Neuronal stem cell (in vitro differentiated cells): ENCODE measurements at places on chromosomes 4 and X.
A peak's percentile ranks its signal among the peaks of the same experiment; 100 is the strongest.

DNA sequence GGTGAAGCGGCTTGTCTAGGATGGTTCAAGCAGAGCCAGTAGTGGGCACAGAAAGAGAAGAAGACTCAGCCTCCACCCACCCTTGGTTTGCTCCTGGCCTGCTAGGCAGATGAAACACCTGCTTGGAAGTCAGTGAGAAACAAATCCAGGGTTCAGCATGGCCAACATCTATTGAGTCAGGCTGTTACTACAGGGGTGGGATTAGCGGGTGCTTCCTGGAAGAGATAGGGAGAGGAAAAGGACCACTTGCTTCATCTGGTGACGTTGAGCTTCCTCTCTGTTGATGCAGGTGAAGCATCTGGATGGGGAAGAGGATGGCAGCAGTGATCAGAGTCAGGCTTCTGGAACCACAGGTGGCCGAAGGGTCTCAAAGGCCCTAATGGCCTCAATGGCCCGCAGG is 3.0 kb downstream of the MAGED2 start:
- DNase-seq, result no peak

DNA sequence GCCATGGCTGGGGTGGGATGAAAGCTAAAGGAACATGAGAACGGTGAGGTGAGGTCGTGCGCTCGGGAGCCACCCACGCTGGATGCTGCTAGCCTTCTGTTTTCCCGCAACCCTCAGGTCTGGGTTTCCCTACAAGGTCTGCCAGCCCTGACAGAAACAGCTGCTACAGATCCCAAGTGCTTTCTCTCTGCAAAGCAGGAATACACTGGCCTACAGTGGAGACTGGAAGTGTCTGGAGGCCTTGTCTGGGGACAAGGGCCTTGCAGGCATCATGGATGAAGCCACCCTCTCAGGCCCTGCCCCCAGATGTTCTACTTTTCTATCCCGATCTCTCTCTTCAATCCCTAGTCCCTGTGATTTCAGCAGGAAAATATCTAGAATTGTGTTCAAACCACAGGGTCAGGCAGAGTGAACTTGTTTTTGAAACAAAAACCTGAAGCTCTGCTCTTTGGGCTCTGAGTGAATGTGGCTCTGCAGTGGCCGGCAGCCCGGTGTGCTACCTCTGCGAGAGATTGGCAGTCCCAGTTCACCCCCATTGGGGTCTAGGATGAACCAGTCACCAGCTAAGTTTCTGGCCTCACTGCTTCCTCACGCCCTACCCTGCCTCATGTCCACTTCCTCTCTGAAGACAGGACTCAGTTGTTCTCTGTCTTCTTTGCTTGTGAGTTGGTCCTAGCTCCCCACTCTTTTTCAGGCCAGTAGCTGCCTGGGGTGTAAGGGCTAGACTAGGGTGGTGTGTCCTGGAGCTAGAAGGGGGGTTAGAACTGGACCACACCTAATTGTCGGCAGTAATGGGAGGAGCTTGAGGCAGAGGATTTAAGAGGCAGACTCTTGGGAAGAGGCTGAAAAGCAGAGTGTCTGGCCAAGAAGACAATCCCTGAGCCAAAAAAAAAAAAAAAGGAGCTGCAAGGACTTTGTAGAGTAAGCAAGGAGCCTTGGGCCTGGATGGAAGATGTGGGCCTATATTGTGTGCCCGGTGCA is 89.6 kb downstream of the RTL5 start:
- DNase-seq, result no peak

DNA sequence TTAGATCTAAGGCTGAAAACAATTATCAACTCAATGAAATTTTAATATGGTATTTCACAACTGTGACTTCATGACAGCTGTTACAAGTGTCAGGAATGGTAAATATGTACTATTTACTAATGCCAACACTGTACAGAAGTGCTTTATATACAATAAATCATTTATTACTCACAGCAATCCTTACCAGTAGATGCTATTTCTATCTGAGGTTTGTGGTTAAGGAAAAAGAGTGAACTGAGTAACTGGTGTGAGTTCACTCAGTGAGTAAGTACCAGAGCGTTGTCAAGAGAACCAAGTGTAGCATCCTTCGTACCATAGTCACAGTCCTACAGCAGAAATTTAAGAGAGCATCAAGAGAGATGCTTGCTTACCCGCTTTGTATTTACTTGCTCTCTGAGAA is 23.3 kb downstream of the MTHFD2L start:
- no peak for DNase-seq

DNA sequence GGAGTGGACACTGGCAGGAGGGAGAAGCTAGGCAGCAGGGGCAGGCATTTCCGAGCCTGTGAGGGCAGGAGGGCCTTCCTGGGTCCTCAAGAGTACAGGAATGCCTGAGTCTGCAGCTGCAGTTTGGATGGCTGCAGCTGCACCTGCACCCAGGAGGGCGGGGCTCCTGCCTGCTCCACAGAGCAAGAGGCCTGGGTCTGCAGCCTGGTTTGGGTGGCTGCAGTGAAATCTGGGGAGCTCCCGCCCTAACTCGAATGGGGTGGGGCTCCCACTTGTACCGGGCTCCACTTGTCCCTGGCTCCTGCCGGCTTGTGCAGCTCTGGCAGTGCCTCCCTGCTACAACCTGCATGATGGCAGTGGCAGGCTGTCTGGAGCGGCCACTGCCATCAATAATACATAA is 436.0 kb downstream of the ARHGAP24 start:
- DNase-seq, result no peak

DNA sequence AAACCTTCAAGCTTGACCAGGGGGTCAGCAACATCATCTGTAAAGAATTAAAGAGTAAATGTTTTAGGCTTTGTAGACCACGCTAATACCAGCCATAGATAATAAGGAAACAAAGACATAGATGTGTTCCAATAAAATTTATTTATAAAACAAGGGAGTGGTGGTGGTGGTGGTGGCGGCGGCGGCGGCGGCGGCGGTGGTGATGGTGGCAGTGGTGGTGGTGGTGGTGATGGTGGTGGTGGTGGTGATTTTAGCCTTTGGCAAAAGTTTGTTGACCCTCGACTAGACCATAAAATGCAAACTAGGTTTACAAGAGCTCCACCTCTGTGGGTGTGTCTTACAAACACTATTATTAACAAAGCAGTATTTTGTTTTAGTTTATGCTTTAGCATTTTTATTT is 222.3 kb upstream of the SPOCK3 start:
- no peak for DNase-seq

GRCh38 chr4:26503844-26504243 is 13.6 kb upstream of the CCKAR start:
- no peak for DNase-seq

GRCh38 chr4:147285751-147286150 is 195.1 kb upstream of the EDNRA start:
- no peak for DNase-seq

DNA sequence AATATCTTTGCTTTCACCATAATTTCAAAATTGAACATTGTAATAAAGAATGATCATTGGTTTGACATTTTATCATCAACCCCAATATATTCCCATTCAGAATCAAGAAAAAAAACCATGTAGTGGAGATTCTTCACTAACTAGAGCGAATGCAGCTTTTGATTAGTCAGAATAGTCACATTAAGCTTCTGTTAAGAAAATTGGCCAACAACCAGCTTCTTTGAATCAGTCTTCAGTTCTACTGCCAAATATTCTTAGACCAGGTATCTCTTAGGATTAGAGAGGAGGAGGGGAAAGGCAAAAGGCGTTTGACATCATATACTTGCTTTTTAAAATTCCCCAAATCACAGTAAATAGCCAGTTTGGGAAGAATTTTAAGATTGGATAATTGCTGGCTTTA is 22.2 kb upstream of the TBC1D8B start:
- no peak for DNase-seq

GRCh38 chr4:18007625-18008024 is 13.9 kb downstream of the LCORL start:
- no peak for DNase-seq

GRCh38 chr4:54784161-54784671 is 126.5 kb downstream of the KIT start:
- DNase-seq, result no peak

DNA sequence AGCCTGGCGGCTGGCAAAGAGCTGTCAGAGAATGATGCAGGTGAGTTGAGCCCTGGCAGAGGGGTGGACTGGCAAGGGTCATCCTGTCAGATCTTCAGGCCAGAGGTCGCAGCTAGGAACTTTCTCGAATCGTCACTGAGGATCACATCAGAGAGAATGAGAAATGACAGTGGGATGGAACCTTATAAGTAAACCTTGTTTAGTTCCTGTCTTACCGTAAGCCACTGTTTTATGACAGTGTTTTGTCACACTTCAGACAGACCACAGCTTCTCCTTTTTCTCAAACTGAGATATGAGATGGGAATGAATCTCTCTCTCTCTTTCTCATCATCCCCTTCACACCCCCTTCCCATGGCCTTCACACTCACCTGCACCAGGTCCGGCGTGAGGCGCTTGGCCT is 9.3 kb downstream of the DIPK2B start:
- no peak for DNase-seq

DNA sequence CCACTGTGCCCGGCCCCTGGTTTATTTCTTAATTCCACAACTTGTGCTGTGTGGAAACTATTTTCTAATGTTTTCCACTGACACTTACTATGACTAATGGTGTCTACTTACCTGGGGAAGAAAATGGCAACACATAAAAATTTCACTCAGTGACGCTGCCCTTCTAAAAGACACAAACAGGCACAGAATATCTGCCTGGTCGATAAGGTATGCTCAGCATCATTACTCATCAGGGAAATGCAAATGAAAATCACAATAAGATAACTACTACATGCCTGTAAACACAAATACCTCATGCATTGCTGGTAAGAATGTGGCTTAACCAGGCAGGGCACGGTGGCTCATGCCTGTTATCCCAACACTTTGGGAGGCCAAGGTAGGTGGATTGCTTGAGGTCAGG is 61.6 kb downstream of the UBE2K start:
- no peak for DNase-seq

DNA sequence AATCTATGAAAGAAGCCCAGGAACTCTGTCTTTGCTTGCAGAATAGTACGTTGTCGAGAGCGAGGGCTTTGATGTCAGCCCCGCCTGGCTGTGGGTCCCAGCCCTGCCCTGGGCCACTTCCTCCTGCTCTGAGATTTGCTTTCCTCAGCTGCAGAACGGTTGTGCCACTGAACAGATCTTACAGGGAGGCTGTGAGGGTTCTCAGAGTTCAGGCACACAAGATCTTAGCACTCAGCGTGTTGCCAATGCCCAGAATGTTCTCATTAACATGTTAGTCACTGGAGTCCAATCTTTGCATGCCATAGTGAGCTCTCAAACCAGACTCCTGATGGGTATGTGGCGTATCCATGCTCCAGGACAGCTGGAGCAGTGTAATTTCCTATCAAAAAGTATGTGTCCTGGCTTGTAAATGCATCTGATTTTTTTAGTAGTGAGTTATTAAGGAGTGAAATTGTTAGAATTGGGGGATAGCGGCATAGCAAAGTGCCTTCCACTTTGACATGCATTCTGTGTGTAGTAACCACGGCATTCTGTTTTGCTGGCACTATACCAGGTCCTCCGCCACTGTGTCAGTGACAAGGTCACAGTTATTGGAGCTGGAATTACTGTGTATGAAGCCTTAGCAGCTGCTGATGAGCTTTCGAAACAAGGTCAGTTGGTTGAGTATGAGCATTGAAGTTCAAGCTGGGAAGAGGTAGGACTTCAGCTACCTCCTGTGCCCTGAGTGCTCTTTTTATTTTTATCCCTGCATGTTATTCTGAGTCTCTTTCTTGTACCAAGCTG is 31.6 kb downstream of the TKTL1 start:
- no peak for DNase-seq

DNA sequence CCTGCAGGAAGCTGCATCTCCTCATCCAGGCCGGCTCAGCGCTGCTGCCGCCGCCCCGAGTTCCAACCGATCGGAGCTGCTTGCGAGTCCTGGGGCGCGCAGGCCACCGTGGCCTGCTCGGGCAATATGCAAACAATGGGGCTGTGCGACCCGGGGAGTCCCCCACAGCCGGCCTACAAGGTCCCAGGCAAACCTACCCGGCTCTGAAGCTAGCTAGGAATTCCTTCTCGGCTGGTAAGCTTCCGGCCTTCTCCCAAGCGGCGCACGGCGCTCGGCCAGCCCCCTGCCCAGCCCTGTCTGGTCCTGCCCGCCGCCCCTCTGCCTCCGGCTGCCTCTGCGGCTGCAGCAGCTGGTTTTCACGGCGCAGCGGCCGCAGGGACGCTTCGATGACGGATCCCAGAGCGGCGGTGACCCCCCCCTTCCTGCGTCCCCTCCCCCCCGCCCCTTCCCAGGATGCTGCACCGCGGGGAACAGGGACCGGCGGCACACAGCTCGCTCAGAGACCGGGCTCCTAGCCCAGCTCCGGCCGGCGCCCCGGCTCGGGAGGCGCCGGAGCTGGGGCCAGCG is 59.4 kb downstream of the TSC22D3 start:
- peak; percentile 26 for DNase-seq

DNA sequence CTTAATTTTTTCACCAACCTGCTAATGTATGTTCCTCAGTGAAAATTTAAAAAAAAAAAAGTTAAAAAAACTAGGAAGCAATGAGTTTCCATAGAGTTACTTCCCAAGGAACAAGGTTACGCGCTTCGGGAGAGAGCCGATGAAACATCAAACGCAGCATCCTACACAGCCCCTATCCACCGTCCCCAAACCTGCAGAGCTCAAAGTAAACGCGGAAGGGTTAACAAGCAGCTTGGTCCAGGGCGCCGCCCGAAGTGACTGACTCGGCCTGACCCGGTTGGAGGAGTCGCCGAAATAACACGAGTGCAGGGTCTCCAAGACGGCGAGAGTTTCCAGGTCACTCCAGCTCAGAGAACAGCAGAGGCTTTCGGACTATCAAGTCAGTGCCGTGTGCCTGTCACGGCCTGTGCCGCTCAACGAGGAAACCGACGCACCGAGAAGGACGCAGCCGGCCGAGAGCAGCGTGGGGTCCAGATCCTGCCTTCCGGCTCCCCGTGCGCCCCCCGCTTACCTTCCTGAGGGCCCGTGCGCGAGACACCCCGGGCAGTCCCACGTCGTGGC is 512 bp downstream of the NOP14 start:
- DNase-seq, result peak; percentile 71

- no peak for DNase-seq
These were observed 271.5 kb downstream of the LDB2 start for GRCh38 chr4:16626945-16627344.

- DNase-seq, result no peak
These were observed 310.8 kb upstream of the BOD1L1 start for GRCh38 chr4:13938299-13938698.

GRCh38 chrX:15127010-15127409 is 142.9 kb downstream of the ASB9 start:
- DNase-seq, result no peak

GRCh38 chrX:107467271-107467670 is 17.8 kb downstream of the FRMPD3 start:
- no peak for DNase-seq

GRCh38 chr4:122099896-122100295 is 52.2 kb upstream of the BLTP1 start:
- no peak for DNase-seq

DNA sequence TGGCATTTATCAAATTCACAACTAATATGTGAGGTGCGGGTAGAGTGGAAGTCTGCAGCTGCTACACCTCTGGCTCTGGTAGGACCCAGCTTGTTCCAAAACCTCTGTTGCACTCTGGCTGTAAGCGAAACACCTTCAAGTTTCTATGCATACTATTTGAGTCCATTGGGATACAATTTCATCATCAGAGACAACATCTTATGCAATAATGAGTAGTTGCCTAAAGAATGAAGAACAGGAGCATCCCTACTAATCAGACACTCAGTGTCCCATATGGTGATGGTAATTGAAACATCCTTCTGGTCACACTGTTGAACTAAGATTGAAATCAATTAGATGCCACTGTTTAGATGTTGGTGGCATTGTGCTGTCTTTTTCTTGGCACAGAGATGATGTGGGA is 178.4 kb downstream of the MGST2 start:
- DNase-seq, result no peak
